Activated T-cell treated with anti-CD3 and anti-CD28 coated beads, Interleukin-2, amount 50 U/mL, for 4 hours (primary cell): ENCODE measurements at places on chromosomes 1 and 21. TPM values are rescaled to one million over a fixed set of nuclear protein-coding genes. Genes with fewer than 3 reads are reported as not detected.
A peak's percentile ranks its signal among the peaks of the same experiment; 100 is the strongest.

GRCh38 chr1:106568201-106568974 lies 488.1 kb upstream of the PRMT6 start:
- no peak for DNase-seq

GRCh38 chr1:99218999-99219398 lies 45.3 kb upstream of the PLPPR4 start:
- DNase-seq, result no peak

GBP6 gene
- 0.76 TPM for total RNA-seq

THAP3 gene
- total RNA-seq, result 19.5 TPM

SLC45A1 gene
- 0.38 TPM for total RNA-seq

GRCh38 chr1:64532646-64533045 lies 62.7 kb downstream of the CACHD1 start:
- no peak for DNase-seq

MEX3A gene
- total RNA-seq, result 0.50 TPM

- DNase-seq, result no peak
Measured at GRCh38 chr1:112708489-112708888, 1.6 kb upstream of the RHOC start.

- no peak for DNase-seq
Measured at GRCh38 chr1:169999331-169999741, 75.2 kb downstream of the KIFAP3 start.

CAMK1G gene
- 0.14 TPM for total RNA-seq

DNA sequence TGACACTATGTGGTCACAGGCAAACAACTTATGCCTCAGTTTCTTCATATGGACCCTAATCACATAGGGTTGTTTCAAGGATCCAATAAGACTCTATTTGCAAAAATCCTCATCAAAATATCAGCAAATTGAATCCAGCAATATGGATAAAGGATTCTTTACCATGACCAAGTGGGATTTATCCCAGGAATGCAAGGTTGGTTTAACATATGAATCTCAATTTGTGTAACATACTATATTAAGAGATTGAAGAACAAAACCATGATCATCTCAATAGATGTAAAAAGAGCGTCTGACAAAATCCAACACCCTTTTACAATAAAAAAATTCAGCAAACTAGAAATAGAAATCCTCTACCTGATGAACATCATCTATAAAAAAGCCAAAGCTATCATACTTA lies 23.9 kb downstream of the ARHGEF11 start:
- no peak for DNase-seq

GRCh38 chr1:162169031-162169790 lies 99.7 kb downstream of the NOS1AP start:
- no peak for DNase-seq

DNA sequence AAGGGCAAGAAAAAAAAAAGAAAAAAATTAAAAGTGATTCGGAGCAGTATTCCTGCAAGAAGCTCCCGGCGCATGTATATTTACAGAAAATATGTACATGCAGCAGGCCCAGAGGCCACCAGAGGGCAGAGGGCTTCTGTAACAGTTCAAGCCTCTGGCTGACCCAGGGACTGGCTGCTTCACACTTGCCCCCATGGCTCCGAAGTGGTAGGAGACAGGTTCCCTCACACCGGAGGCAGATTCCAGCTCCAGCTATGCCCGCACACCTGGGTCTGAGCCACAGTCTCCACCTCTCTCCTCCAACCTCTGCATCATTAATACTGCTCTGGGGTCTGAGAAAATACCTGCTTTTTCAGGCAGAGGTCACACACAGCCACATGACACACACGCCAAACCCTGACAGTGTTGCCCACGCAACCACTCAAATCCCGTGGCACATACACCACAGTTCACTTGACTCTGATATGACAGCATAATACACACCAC lies 2.2 kb upstream of the ARHGAP30 start:
- peak; percentile 37 for DNase-seq

RHD gene
- not detected for total RNA-seq

DNA sequence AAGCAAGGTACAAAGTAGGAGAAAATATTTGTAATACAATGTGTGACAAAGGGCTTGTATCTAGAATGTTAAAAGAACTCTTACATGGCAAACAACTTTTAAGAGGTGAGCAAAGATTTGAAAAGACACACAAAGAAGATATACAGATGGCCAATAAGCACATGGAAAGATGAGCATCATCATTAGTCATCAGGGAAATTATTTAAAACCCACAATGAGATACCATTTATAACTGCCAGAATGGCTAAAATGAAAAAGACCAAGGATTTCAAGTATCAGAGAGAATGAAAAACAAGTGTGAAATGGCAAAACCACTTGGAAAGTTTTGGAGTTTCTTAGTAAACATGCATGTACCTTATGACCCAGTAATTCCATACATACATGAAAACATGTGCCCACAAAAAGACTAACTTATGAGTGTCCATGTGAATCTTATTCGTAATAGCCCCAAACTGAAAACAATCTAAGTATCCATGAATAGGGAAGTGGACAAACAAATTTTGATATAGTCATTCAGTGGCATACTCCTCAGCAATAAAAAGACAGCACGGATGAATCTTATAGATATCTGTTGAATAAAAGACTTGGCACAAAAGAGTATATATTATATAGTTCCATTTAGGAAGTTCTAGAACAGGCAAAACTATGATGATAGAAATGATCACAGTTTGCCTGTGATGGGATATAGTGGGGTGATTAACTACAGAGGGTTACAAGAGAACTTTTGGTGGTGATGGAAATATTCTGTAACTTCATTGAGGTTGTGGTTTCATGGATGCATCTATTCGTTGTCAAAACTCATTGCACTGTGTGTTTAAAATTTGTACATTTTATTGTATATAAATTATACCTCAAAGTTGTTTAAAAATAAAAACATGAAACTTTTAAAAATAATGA lies 82.0 kb downstream of the DISP1 start:
- no peak for DNase-seq

DNA sequence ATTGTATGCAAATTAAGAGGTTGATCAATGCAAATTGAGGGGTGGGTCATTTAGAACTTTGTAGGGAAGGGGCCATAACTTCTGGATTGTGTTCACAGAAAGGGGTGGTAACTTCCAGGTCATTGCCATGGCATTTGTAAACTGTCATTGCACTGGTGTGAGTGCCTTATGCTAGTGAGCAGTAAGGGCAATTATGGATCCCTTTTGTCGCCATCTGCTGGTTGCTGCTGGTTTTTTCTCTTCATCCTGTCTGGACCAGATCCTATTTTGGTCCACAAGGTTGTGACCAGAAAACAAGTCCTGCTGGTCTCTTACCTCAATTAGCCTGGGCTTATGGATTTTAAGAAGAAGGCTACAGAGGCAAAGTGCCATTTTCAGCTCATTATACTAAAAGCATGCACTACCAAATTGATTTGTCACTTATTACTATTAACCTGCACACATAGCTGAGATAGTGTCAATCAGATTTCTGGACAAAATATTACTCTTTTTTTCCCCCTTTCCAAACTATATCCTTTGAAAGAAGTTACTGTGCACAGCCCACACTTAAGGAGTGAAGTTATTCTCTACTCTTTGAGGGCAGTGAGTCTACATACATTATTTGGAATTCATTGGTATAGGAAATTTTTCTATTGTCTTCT lies 196.2 kb downstream of the ZC3H11B start:
- peak; percentile 33 for DNase-seq

PRAMEF25 gene
- total RNA-seq, result not detected

DNA sequence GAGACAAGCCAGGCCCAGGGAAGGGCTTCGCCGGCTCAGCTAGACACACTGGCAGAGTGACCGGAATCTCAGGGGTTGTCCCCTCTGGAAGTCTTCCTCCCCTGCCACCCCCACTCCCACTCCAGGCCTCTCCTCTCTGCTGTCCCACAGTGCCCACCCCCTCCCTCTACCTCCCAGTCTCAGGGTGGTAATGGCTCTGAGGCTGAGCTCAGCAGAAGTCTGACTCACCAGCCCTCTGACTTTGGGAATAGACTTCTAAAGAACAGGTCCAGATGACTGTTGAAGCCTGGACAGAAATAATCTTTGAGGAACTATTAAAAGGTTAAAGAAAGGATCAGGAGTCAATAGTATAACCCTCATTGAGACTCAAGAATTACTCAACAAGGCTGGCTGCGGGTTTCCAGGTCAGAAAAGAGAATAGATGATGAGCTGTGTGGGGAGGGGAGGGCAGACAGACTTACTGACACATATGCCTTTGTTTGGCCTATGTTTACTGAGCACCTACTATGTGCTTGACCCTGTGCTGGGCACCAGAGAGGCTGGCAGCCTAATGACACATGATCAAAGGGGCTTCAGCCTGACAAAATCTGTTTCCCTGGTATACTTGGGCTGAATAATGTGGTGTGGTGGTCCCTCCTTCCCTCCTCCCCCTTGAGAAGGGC lies 8.2 kb downstream of the HCRTR1 start:
- no peak for DNase-seq
